ENCODE measurements at places on chromosomes 5 and 9. TPM values are rescaled to one million over a fixed set of nuclear protein-coding genes. Genes with fewer than 3 reads are reported as not detected.

ANKRA2 gene
- total RNA-seq: 13.4 TPM

IFNE gene
- total RNA-seq: under 0.01 TPM

TMEM252 gene
- not detected for total RNA-seq

ESM1 gene
- total RNA-seq: 73.0 TPM

FABP6 gene
- not detected for total RNA-seq

FOXI1 gene
- total RNA-seq: not detected

MYO10 gene
- 76.5 TPM for total RNA-seq

ABHD17B gene
- total RNA-seq: 63.8 TPM

DNA sequence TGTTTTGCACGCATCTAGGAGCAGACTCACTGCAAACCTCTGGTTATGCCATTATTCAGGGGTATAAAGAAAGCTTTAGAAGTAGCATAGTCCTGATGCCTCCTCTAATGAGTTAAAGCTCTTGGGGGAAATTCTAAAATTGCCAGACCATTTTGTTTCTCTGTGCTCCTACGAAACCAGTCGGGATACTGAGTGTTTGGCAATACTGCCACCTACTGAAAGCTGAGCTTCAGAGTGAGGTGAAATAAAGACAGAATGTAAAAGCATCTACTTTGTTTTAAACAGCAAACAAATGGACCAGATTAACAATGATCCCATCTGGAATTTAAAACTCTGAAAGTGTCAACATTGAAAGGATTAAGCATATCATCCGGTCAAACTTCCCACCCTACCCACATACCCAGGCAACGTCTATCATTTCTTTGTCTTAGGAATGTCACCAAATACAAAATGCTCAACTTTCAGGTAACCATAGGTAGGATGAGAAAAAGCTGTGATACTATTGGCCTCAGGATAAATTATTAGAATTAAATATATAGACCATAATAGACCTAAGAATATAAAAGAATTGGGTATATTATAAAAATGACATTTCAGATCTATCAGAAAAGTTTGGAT is 77.8 kb upstream of the SHISAL2B start:
- DNase-seq: peak; percentile 51

DNA sequence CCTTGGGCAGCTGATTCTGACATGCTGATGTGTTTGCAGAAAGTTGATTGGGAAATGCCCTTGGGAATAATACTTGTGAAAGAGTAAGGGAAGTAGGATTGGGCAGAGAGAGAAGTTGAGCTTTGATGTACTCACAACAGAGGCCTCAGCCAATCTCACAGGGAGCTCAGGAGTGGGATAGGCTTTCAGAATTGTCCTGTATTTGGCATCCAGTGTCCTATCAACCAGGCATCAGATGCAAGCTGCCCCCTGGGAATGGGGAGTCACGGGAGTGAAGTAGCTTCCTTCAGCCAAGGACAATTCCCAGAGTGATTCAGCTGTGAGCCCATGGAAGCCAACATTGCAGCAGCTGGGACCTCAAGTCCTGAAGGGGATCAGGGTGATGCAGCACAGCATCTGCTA is 39.6 kb downstream of the DMAC1 start:
- DNase-seq: no peak

DNA sequence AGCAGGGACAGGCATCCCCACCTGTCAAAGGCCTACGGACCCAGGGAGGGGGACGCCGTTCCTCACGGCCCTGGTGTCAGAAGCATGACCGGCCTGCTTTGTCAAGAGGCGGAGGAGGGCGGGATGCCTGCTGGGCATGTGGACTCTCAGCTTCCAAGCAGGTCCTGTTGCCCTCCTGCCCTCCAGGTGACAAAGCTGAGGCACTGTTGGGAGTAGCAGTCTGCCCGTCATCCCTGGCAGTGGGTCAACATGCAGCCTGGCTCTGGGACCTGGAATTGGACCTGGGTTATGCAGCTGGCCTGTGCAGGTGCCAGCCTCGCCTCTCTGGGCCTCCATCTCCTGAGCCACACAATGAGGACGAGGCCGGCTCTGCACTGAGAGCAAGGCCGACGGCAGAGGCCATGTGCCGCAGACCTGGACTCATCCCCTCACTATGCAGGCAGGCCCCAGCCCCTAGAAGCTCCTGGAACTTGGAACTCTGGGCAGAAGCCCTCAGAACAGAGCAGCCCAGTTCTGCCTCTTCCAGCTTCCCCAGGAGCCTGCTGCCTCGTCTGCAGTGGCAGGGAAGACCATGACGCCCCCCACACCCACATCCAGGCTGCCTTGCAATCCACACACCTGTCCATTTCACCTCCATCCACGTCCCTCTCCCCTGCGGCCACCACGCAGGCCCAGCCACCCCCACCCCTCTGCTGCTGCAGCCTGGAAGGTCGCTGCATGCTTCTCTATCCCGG is 20.8 kb upstream of the FCN1 start:
- DNase-seq: no peak

- no peak for DNase-seq
Measured at GRCh38 chr5:111932199-111932598, 175.2 kb upstream of the NREP start.

DNA sequence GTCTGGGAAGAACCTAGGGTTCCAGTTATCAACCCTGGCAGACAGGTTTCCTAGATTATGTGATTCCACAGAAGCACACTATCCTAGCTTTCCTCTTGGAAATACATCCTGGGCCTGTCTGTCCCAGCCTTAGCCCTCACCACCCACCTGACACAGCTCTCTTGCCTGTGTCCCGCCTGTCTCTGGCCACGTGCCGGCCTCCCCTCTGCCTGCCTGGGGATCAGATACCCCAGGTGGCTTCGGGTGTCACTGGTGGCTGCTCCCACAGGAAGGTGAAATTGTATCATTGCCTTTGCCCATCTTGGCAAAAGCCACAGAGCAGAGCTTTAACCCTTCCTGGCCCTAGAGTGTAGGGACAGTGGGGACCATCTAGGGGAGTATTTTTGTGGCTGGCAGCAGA is 6.2 kb downstream of the COL27A1 start:
- DNase-seq: no peak

DNA sequence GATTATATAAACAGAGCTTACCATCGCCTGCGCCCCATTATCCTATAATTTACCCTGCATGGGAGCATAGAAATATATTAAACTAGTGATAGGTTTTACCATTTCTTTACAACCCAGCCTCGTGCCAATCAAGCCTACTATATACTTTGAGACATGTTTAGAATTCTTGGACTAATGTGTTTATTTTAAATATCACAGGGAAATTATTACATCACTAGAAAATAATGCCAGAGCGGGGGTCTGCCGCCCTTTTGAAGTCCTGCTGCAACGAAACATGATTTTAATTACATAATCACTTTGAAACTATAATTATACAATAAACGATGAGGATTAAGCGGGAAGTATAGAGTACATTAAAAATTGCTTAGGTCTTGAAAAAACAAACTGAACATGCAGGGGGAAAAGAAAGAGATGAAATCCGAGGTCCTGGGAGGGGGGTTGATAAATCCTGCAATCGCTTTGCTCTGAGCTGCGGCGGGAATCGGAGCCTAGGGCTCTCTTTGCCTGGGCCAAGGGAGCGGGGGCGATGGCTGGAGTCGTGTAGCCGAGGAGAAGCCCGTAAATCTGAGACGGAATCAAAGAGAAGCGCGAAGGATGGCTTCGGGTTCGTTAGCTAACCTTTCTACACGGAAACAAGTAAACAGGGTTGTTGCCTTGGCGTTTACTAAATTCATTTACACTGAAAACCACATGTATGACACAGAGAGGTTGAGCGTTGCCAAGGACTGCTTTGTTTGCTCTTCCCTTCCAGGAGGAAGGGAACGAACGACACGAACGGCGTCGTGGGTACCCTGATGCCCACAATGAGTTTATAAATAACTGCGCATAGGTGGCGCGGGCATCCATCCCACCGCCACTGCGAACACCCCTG is 127.6 kb downstream of the TMEM174 start:
- DNase-seq: no peak

DNA sequence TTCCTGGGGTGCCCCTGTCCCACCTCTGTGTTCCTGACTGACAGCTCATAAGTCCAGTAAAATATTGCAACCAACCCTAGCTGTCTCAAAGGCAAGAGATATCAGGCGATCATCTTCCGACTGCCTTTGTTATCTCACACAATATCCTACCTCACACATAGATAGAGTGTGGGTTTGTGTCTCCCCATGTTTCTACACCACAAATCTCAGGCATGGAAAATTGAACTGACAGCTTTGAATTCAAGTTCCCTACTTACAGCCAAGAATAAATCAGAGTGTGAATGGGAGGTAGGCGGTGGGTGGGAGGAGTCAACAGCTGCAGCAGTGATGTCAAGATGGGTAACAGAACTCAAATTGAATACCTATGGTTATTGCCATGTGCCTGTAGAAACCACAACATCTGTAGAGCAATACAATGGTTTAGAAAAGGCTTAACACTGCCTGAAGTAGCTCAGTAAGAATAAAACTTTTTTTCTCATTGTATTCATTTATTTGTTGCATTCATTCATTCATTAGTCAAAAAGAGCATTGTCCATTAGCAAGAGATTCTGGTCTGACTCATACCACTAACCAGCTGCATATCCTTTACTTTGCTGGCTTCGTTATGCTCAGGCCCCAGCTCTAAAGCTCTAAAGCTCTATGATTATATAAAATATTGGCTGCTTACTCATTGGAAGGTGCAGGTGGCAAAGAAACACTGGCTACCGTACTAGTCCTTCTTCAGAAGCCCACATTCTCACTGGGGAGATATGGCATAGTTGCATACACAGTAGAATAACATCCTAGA is 108.2 kb upstream of the DMAC1 start:
- DNase-seq: no peak

GRCh38 chr5:81233080-81233634 is at the start of gene CKMT2:
CKMT2 (plus strand) TSS chr5:81233322; CDS start chr5:81251133, 17,811 bp downstream.
- DNase-seq: no peak

- no peak for DNase-seq
Measured at GRCh38 chr5:112709416-112709815, 28.3 kb upstream of the APC start.

DNA sequence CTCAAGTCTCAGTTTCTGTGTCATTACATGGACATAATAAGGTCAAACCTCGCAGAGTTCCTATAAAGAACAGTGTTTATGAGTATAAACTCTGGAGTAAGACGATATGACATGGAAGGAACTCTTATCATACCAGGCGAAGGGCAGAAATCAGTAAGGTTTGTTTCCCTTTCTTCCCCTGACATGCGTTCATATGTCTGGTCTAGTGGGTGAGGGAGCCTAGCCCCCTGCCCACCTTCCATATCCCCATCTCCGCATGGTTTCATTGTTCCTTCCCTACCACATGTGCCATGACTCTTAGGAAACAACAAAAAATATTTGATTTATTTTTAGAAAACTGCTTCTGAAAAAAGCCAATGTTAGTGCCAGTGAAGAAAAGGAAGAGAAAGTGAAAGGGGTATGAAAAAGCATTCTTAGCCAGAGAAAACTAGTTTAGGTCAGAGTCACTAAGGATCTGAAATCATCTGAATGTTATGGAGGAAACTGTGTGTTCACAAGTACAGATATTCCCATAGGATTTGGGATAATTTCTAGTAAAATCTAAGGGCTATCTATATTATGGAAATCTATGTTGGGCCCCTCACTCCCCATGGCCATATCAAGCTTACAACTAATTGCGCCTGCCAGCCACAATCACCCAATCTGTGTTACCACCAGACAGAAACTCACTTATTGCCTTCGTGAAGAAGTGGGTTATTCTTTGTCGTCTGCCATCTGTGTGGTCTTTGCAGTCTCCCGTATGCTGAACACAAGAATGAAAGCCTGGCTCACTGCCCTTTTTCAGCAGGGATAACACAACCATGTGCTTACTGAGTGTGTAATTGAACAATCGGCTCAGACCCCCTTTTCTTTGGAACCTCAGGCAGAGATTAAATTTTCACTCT is 19.9 kb upstream of the HMHB1 start:
- DNase-seq: no peak

GRCh38 chr5:82808960-82809359 is 268.2 kb downstream of the TMEM167A start:
- no peak for DNase-seq

DNA sequence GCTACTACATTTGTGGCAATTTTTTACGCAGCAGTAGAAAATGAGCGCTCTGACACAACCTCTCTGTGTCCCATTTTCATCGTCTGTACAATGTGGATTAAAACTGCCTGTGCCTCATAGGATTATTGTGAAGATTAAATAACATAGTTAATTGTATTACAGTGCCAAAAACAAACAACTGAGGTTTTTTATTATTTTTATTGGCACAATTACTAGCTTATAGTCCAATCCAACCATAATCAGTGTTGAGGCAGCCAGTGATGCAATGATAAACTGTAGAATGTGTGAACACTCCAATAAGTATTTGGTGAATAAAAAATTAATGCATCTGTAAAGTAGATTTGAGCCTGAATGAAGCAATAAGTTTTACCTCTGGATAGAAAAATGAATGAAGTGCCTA is 588.3 kb downstream of the DNAH5 start:
- DNase-seq: no peak

- DNase-seq: no peak
Measured at GRCh38 chr5:6784481-6784880, 71.2 kb downstream of the TENT4A start.

DNA sequence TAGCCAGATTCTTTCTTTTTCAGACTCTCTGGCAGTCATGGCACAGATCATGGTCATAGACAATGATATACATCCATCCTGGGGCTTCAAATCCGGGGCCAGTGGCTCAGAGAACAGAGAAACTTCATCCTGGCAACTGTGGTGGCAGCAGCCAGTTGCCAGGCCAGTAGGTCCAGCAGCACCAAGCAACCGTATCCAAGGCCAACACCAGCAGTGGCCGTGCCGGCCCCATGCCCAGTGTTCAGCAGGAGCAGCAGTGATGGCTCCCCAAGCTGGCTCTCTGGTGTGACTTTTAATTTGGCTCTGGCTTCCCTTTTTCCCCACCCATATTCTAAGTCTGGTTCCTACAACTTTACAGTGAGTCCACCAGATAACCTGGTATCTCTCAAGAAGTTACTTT is 300.5 kb downstream of the DEPDC1B start:
- no peak for DNase-seq

DNA sequence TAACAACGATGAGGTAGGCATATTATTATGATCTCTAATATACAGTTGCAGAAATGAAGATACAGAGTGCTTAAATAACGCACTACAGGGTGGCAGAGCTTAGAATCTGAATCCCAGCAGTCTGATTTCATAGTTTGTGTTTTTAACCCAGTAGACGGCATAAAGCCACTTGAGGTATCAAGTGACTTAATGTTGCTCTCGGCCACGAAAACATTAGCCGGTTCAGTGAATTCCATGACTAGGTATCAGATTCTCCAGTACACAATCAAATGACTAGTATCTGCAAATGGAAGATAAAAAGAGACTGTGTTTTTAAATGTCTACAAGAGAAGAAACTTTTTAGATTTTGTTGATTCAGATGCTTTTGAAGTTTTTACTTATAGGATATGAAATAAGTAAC is 24.8 kb downstream of the SMC2 start:
- DNase-seq: no peak

DNA sequence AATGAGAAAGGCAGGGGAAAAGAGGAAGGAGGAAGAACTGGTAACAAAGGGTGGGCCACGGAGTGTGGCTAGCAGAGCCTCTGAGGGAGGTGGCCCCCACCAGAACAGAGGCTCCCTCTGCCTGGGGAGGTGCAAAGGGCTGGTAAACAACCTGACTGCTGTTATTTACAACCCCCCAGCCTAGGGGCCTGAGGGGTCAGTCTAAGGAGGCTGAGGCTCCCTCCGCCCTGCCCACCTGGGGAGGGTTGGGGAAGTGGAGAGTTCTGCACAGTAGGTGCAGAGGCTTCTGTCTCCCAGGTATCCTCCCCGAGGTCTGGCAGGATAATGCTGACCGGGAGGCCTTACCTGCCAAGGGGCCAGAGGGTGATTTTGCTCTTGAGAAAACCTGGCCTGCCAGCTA is 35.6 kb upstream of the SMU1 start:
- DNase-seq: no peak

Measured in dermis microvascular lymphatic vessel endothelial cell (primary cell).